NCI-H446 treated with DMSO at 0.1 percent for 48 hours (cell line): ENCODE measurements at places on chromosomes 11 and 22.

DNA sequence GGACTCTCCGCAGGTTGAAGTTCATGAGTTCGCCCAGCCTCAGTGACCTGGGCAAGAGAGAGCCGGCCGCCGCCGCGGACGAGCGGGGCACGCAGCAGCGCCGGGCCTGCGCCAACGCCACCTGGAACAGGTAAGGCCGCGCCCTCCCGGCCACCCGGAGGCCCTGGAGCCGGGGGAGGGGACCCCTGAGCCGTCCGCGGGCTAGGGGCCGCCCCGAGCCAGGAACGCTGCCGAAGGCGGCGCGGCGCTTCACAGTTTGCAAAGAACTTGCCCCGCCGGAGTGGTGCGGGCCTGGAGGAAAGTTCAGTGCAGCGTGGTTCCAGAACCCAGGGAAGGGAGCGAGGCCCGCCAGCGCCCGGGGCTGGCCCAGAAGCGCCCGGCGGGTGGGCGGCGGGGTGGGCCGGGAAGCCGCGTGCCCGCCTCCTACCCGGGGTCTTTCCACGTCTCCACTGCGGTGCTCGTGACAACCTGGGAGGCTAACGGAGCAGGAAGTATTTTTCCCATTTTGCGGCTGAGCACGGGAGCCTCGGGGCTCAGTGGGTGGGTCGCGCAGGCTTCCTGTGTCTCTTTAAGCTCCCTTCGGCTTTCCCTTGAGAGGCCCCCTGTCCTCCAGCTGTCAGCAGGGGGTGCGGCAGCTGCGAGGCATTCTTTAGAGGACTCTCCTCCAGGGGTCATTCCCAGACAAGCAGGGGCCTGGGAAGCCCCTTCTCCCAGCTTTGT lies 635 bp downstream of the PRR5 start:
- DNase-seq: no peak

GRCh38 chr22:50306753-50307749 lies at the start of gene PLXNB2:
Gene PLXNB2, minus strand, starts transcription at chr22:50307646. Its CDS starts 17,062 bp downstream, at chr22:50290584.
- DNase-seq: peak; percentile 47

- no peak for DNase-seq
Measured at GRCh38 chr11:76752321-76753143, 30.6 kb upstream of the TSKU start.

DNA sequence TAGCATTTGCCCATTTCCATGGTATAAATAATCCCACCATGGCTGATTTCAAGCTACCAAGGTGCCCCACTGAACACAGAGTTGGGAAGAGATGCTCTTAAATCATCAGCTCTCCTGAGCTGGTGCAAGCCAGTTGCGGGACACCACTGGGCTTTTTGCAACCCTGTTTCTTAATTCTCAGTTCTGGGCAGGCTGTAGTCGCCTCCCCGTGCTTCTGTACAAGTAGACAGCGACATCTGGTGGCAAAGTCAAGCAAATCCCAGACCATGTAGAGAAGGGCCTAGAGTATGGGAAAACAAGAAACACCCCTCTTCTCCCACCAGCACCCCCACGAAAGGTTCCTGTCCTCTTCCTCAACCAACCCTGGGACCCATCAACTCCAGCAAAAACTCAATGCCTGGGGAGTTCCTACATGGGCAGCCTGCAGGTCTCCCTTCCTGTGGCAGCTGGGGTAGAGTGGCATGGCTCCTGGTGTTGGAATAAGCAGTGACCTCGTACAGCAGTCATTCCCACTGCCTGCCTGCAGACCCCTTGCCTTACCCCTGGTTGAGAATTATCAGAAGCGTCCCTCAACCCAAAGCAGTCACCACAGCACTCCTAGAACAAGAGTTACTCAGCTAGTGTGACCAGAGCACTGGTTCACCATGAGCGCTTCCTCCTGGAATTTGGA lies 68.4 kb downstream of the IGLL5 start:
- DNase-seq: peak; percentile 5

GRCh38 chr11:117438371-117439000 lies 110.8 kb downstream of the CEP164 start:
- no peak for DNase-seq

GRCh38 chr11:17008099-17008498 lies 6.1 kb downstream of the PLEKHA7 start:
- DNase-seq: no peak

GRCh38 chr11:15841931-15842740 lies 514.2 kb downstream of the SOX6 start:
- peak; percentile 58 for DNase-seq

DNA sequence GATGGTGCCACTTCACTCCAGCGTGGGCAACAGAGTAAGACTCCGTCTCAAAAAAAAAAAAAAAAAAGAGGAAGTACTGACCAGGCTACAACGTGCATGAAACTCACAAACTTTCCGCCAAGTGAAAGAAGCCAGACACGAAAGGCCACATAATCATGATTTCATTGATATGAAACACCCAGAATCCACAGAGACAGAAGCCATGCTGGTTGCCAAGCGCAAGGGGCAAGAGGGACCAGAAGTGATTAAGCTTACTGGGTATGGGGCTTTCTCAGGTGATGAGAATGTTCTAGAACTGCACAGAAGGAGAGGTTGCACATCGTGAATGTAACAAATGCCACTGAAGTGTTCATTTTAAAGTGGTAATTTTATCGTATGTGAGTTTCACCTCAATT lies 60.9 kb downstream of the CELSR1 start:
- no peak for DNase-seq

DNA sequence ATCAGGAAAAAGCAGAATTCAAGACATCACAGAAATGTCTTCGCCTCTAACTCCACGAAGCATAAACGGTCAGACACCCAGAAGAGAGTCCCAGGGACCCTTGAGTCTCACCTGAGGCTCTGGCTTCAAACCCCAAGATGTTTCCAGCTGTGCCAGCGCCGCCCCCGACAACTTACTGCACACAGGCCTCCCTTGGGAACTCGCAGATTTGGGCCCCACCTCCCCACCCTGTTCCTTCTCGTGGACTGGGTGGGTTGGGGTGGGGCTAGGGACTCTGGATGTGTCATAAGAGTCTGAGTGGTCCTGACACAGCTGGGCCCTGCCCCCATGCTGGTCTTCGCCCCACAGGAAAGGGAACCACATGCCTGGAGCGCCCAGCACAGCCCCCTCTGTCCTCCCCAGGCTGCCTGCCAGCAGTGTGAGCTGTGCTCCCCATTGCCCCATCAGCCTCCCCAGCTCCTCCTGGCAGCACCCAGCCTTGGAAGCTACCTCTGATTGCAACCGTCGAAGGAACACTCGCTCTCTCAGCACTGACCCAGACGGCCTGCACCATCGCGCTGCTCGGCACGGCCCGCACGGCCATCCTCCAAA lies 147.5 kb downstream of the CRYBB2 start:
- no peak for DNase-seq

DNA sequence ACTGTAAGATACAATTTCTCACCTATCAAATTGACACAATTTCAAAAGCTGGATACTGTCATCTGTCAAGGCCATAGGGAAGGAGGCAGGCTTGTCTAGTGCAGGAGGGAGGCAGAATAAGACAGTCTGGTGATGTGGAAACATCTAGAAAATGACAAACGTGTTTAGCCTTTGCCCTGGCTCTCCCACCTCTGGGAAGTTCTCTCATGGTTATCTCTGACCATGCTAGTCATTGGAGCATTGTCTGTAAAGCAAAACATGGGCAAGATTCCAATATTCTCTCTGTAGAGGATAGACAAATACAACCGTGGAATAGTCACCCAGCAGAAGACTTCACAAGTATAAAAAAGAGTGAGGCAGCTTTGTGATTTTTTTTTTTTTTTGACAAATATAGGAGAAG lies 9.1 kb upstream of the SERHL2 start:
- DNase-seq: no peak

DNA sequence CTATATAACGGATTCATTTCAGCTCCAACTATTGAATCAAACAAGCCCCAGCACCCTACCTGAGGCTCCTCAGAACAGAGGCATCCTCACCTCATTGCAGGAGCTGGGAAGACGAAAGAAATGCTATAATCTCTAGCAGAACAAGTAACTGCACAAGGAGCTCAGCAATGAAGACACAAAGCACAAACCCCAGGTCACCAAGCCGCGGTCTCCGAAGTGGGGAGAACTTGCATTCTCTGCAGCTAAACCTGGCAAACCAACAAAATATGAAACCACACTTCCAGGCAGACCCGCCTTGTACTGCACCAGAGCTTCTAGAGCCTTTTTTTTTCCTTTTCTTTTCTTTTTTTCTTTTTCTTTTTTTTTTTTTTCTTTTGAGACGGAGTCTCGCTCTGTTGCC lies 21.8 kb upstream of the CD5 start:
- DNase-seq: no peak
